Activated T-cell treated with anti-CD3 and anti-CD28 coated beads for 4 hours (primary cell): ENCODE measurements at places on chromosomes 16 and 17.

- no peak for DNase-seq
Observed at GRCh38 chr17:82493226-82493781, 26.2 kb upstream of the FOXK2 start.

DNA sequence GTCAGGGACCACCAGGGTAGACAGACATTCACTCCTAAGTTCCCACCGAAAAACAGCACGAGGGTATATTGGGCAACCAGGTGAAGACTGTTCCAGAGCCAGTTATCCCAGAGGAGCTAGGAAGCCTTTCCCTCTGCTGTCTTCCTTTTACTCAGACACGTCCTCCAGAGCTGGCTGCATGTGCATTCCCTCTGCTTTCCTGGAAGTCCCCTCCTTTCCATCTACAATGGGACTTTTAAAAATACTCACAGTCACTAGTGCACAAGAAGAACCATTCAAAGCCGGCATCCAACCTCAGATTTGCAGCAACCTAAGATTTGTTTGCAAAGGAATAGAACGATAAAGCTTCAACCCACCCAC lies 32.5 kb upstream of the CRISPLD2 start:
- no peak for DNase-seq

DNA sequence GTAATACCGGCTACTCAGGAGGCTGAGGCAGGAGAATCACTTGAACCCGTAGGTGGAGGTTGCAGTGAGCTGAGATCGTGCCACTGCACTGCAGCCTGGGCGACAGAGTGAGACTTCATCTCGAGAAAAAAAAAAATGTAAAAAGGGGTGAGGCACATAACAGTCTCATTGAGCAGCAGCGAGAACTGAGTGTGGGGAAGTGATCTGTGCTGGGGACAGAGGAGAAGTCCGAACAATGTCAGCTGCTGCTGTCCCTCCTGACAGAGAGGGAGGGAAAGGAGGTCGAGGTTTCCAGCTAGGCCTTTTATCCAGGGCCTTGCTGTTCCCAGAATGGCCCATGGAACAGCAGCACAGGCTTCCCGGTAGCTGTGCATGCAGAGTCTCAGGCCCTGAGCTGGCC lies 14.0 kb downstream of the C16orf74 start:
- DNase-seq: no peak

GRCh38 chr17:27239046-27239445 lies 54.9 kb upstream of the WSB1 start:
- DNase-seq: no peak

DNA sequence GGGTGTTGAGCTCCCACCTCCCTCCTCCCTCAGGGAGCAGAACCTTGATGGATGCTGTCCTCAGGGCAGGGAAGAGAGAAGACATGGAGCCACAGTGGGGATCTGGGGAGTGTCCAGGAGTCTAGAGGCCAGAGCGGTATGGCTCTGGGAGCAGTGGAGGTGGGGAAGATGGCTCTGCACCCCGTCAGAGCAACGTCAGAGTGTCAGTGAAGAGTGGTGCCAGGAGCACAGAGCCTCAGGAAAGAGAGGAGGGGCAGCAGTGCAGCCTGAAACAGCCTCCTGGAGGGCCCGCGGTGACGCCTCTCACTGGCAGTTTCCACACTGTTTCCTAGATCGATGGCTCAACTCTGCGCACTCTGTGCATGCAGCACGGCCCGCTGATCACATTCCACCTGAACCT lies 23.2 kb upstream of the SLC5A11 start:
- no peak for DNase-seq

DNA sequence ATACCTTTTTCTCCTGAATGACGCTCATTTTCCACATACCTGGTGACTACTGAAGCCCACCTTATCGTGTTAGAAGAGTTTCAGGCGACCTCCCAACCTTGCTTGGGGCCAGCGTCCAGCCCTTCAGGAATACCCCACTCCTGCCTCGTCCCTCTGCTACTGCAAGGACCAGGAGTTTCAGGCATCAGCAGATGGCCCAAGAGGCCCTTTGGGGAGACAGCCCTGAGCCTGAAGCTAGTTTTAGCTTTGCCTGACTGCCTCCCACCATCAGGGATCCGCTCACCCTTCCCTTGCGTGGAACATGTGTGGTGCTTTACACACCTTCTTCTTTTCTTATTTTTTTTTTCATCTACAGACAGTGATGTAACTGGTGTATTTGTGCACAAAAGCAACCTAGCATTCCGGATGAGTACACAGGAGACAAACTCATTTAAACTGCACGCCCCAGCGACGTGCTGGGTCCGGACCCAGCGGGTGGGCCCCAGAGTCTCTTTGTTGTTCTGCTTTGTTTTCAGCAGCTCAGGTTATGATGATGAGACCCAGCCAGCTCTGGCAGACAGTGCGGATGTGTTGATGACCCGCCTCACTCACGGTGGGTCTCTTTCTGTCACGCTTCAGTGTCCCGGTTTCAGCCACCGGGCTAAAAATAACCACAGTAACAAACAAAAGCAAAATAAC lies 242.4 kb downstream of the C16orf95 start:
- no peak for DNase-seq
